NCI-H1436 (cell line): ENCODE measurements at places on chromosomes 1 and 21.

DNA sequence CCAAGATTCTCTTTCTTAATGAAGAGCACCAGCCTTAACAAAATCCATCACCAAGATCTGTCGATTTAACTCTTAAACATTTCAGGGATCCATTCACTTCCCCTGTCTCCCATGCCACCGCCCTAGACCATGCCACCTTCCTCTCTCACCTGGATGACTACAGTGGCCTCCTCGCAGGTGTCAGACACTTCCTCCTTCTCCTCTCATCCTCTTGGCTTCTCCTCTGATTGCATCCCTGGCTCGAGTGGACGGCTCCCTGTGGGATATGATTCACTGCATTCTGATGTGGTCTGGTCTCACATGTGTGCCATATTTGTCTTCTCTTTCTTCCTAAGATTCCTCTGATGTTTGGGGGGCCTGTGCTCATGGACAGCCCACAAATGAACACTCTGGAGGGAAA is 66.4 kb upstream of the KLHDC7A start:
- DNase-seq = no peak

DNA sequence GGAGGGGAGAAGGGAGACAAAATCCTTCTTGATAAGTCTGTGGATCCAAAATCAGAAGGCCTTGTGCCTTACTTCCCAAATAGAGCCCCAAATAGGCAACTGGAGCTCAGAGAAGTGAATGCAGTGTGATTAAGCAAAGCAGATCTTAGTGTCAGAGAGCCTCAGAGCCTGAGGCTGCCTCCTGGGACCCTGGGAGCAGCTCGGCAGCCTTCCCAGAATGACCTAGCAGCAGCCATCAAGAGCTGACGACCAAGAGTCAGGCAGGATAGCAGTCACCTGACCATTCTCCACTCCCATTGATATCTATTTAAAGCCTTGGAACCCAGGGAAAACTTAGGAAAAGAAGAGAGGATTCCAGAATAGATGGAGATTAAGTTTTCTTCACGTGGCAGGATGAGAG is 78.0 kb upstream of the SMYD2 start:
- DNase-seq = no peak

- DNase-seq = peak; percentile 71
These were observed 516 bp downstream of the RCOR3 start for GRCh38 chr1:211259638-211260126.

- DNase-seq = no peak
These were observed 90.0 kb downstream of the URB2 start for GRCh38 chr1:229716069-229716468.

- no peak for DNase-seq
These were observed 255.1 kb downstream of the NFIA start for GRCh38 chr1:61337441-61337951.

- DNase-seq = peak; percentile 50
These were observed 90.5 kb downstream of the EDEM3 start for GRCh38 chr1:184664042-184664660.

GRCh38 chr1:12615159-12615864 is 2.7 kb downstream of the DHRS3 start:
- no peak for DNase-seq

DNA sequence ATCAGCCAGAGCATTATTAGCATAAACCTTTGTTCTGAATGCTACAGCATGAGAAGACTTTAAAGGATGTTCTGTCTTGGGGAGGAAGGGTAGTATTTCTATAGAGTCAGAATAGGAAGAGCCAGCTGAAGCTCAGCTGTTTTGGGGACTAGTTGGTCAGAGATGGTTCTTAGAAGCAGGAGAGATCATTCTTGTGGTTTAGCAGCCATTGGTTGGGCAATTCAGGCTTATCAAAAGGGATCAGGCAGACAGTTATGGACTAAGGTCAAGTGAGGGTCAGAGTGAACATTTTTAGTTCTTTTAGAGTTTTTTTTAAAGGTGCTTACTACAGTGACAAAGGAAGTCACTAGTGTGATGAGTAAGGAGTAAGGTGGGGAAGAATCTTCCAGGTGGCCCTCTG is 245.5 kb downstream of the RPS6KC1 start:
- no peak for DNase-seq

DNA sequence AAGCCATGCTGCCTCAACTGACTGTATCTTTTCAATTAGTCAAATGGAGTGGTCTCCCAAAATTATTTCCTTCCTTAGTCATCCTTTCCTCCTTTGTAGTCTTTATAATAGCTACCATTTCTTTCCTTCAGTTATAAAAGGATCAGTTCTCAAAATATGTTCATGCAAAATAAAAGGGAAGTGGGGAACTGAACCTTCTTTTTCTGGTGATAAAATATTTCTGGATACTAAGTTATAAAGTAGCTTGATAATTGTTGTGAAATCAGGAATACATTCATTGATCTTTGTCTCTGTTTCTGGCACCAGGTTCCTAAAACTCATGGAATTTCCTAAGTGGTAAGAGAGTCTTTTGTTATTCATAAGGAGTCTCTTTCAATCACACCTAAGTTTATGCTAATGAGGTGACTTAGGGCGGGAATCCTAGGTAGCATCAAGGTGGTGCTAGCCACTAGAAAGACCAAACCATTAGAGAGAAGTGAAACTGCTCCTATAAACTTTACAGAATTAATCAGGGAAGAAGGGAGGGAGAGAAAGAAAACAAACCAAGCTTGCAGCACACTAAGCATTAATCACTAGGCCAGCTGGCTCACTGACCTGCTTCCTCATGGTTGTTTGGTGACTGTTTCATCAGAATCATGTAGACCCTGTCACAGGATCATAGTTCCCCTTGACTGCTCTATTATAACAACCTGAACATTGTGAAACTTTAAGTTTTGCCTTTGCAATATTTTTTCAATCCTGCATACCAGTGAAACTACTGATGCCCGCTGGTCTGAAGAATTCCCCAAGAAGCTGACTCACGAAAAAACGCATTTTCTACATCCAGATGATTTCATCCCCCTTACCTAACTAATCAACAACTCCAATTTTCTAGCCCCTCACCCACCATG is 161.6 kb upstream of the PTBP2 start:
- DNase-seq = no peak

GRCh38 chr1:36571106-36571505 is 88.4 kb upstream of the CSF3R start:
- no peak for DNase-seq

GRCh38 chr1:32925403-32926162 is 24.4 kb upstream of the TMEM54 start:
- DNase-seq = no peak

DNA sequence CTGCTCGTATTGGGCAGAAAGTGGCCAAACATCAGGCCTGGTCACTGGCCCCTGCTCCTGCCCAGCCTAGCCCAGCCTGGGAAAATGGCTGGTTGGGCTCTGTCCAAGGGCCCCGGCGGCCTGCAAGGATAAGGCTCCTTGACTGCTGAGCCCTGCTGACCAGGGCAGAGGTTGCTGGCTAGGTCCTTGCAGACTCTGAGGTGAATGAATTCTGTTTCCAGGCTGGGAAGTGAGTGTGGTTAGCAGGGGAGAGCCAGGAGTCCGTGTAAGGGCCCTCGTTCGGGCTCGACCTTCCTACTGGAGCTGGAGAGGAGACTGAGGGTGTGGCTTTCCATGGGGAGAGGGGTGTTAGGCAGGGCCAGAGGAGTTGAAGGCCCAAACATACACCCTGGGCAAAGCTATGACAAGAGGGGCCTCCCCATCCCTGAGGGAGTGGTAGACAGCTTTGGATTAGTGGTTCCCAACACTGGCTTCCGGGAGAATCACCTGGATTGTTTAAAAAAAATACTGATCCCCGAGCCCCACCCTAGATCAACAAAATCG is 20.6 kb downstream of the CSF1 start:
- DNase-seq = no peak

DNA sequence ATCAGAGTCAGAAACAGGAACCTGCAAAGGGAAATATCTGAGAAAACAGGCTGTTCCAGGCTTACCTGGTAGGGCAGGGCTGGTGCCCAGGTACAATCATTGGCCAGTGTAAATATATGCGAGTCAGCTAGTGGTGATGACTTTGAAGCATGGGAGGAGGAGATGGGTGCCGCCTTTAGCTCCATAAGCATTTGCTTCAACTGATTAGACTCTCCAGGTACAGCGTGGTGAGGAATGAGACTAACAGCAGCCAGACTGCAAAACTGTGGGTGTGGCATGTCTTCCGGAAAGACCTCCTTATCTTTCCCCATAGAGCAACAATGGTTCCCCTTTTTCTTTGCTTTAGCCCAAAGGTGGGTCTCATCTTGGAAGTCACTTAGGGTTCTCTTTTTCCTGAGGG is 137.2 kb downstream of the LRIG2 start:
- no peak for DNase-seq

DNA sequence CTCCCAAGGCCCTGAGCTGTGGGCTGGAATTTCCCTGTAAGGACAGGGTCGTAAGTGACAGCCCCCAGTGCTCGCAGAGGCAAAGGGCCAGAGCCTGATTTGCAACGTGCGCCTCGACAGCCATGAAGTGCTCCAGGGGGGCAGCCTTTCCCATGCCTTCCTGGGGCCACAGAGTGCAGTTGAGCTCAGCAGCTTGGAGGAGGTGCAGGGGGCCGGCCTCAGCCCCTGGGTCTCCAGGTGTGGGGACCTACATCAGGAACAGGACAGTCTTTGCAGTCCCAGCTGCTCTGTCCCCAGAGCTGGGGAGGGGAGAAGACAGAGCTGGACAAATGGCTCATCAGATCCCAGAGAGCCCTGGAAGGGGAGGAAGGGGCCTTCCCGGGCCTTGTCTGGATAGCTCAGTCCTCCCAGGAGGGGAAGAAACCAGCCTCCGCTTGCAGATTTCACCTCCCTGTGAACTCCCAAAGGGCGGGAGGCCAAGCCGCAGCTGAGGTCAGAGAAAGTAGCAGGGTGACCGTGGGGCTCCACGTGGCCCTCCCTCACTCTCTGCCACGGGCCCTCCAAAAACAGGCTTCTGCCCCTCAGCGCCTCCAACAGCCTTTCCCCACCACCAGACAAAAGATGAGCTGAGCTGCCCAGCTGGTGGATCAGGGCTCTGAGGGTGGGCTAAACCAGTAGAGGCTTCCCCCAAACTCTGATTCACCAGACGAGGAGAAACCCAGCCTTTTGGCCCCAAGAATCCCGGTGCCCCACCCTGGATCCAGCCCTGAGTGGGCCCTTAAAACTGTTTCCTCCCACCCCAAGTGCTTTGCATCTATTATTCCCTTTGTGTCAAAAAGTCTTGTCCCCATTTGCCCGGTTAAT is 76.5 kb downstream of the DHRS3 start:
- DNase-seq = no peak

GRCh38 chr1:40872276-40872675 is 10.1 kb upstream of the CITED4 start:
- DNase-seq = no peak

DNA sequence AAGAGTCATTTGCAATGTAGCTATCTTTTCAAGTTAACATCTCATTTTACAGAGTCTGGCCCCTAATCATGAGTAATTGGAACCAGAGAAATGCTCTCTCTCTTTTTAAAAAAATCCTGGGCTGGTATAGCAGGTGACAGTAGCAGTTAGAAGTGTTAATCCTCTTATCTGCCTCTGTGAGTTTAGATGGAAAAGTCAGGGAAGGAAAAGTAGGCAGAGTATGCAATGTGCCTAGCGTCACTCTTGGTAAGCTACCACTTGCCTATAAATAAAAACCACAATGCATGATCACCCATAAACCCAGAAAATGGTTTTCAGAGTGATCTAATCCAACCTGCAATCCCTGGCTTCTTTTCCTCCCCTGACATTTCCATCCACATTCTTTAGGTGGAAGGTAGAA is 43.2 kb downstream of the UTP25 start:
- DNase-seq = no peak

DNA sequence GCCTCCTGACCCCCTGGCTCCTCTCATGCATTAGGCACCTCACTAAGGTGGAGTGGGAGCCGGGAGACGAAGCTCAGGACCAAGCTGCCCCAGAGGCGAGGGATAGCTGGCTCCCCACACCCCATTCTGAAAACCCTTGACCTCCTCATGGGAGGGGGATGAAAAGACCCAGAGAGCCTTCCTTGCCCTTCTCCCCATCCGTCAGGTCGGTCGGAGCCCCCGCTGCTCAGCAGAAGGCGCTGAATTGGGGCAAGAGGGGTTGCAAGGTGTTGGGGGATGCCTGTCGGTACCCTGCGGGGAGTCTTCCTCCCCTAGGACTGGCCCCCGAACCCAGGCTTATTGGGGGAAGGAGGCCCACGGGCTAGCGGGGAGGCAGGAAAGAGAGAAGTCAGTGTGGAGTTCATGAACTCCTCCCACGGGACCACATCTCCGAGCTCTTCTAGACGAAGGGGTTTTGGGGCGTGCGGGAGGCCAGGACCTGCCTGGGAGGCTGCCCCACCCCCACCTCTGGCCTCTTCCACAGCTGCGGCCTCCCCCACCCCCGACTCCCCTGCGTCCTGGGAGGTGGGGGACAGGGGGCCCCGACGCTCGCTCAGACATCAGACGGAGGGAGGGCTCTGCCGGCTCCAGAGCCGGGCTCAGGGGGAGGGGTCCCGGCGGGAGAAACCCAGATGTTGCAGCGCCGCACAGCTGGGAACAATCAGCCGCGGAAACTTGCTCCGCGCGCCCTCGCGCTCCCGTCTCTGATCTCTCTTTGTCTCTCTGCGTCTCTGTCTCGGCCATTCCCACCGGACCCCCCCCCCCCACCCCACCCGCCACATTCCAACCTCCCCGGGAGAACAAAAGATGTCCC is 719 bp downstream of the MFAP2 start:
- no peak for DNase-seq

DNA sequence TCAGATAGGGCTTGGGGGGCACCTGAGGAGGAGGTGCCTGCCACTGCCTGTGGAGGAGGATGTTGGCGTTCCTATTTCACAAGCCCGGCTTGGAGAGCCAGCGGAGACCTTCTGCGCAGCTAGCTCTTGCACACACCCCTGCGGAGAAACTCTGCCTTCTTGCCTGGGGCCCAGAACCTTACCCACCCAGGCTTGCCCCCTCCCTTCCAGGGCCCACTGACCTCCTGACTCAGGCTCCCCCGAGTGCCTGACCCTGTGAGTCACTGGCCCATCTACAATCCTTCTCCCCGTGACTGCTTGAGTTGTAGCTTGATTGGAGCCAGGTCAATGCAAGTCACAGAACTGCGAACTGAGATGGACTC is 3.4 kb downstream of the HES2 start:
- no peak for DNase-seq

DNA sequence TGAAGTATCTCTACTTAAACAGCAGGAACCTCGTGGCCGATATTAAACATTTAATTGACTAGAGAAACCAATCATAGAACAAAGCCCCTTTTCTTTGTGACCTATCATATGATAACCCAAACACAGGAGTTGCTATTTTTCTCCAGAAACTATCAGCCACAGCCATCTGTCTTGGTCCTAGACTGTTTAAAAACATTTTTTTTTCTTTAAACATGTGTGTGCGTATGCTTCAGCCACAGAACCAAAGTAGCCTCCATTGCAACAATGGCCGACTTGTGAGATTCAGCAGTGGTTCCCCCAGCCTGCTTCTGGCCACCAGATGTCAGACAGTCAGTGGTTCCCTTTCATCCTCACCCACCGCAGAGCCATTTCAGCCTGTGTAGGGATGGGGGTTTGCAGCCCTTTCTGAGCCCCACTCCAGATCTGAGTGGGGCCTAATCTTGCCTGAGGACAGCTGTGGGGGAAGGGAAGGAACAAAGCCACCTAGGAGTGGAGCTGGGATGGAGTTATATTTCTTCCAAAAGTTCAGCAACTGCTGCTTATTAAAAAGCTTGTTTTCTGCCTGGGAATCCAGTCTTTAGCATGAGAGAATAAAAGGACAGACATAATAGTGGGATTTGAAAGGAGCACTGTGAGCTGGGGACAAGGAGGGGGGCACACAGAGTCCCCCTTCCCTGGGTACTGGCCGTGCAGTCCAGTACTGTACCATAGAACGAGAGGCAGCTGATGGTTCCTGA is 11.7 kb upstream of the IGSF3 start:
- no peak for DNase-seq
